ENCODE measurements at places on chromosomes 4 and X.

DNA sequence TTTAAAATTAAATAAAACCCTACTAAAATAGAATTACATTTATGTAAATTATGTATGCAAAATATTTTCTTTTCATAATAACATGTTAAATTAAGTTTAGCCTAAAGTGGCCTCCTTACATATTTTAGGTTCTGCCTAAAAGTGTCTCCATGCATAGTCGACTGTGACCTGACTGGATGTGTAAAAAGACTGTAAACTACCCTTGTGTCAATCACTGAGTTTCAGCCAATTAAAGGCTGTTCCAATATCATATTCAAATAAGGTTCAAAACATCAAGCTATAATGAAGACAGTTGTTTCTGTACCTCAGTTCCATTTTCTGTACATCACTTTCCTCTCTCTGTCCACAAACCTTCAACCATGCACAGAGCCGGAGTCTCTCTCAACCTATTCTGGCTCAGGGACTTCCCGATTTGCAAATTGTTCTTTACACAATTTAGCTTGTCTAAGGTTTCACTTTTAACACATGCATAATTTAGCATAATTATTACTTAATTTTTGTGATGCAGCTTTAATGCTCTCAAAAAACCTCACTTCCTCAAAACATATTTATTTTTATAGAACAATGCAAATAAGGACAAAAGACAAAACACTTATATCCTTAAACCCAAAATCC, 60.1 kb downstream of the SH3RF1 start:
- DNase-seq: no peak

- no peak for DNase-seq
Measured at GRCh38 chrX:134738986-134739740, 80.9 kb upstream of the PLAC1 start.

DNA sequence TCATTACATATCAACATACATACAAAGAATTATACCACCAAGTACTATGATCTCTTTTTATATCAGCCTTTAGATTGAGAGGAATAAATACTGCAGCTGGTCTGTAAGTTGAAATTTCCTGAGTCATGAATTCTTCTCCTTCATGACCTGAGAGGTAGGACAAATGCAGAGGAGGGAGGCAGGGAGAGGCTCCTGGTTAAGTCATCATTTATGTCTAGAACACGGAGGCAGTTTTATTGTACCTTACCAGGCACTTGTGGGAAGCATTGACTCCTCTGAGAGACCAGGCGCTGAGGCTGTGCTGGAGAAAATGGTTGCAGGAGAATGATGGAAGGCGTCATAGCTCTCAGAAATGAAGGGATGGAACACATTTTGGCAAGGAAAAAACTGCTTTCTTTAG, 12.5 kb upstream of the CASK start:
- DNase-seq: no peak

- no peak for DNase-seq
Measured at GRCh38 chr4:72205298-72205697, 173.5 kb downstream of the NPFFR2 start.

- DNase-seq: no peak
Measured at GRCh38 chrX:100685997-100686305, 42.0 kb downstream of the SRPX2 start.

- DNase-seq: no peak
Measured at GRCh38 chrX:21932292-21933002, 8.1 kb upstream of the SMS start.

- DNase-seq: no peak
Measured at GRCh38 chr4:122775987-122776836, 43.7 kb downstream of the BBS12 start.

- DNase-seq: no peak
Measured at GRCh38 chr4:139704915-139705485, 39.4 kb downstream of the MGST2 start.

GRCh38 chr4:47468706-47469365, 5.3 kb upstream of the COMMD8 start:
- no peak for DNase-seq

DNA sequence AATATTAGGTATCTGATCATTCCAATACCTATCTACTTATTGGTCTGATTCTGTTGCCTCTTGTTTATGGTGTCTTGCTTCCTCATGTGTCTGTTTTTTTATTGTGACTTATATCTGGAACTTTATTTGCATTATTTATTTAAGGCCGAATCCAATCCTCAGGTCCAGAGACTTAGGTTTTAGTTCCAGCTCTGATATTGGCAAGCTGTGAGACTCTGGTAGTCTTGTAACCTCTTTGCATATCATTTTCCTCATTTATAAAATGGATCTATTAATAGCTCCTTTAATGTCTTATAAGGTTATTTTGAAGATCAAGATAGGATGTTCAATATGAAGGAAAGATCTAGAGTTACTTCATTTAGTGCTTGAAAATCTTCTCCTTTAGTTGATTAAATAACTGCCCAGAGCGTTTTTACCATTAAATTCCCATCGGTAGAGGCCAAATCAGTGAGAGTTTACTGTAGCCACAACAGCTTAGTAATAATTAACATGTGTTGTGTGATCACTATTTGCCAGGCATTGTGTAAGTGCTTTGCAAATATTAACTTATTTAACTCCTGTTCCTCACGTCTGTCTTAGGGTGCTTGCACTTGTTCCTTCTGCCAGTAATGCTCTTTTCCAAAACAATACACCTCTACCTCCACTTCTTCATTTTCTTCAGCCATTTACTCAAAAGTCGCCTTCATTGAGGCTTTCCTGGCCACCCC, 82.2 kb downstream of the CC2D2A start:
- no peak for DNase-seq

- no peak for DNase-seq
Measured at GRCh38 chrX:10893366-10893765, 217.8 kb upstream of the HCCS start.

DNA sequence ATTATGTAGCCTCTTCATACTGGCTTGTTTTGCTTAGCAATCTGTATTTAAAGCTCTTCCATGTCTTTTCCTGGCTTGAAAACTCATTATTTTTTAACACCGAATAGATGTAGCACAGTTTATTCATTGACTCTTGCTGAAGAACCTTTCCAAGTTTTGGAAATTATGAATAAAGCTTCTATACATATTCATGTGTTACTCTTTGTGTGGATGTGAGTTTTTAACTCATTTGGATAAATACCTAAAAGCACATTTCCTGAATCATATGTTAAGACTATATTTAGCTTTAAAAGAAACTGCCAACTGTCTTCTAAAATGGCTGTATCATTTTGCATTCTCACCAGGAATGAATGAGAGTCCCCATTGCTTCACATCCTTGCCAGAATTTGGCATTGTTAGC, 2061.7 kb upstream of the AGA start:
- DNase-seq: no peak

- no peak for DNase-seq
Measured at GRCh38 chr4:108398316-108398715, 222.1 kb upstream of the RPL34 start.

GRCh38 chrX:81120258-81120935, 81.3 kb downstream of the HMGN5 start:
- no peak for DNase-seq

GRCh38 chr4:15006416-15007024, 4.2 kb downstream of the CPEB2 start:
- no peak for DNase-seq

DNA sequence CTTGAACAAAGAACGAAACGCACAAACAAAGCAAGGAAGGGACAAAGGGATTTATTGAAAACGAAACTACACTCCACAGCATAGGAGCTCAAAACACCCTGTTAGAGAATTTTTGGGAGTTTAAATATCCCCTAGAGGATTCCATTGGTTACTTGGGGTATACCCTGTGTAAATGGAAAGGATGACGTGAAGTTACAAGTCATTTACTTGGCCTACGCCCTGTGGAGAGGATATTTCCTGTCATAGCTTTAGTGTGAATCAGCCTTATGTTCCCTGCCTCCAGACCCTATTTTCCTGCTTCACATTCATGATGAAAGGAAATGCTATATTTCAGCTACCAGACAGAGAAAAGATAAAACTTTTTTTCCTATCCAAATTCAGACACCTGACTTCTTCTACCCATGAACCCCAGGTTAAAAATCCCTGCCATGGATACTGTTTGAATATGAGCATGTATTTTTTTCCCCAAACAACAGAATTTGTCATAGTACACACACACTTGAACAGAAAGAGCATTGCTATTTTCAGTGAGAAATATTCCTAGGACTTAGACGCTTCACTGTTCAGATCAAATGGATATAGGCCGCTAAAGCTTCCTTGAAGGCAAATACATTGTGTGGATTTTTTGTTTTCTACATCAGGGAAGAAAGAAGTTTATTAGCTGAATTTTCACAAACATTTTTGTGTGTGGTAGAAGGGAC, 20.4 kb downstream of the PIN4 start:
- no peak for DNase-seq

DNA sequence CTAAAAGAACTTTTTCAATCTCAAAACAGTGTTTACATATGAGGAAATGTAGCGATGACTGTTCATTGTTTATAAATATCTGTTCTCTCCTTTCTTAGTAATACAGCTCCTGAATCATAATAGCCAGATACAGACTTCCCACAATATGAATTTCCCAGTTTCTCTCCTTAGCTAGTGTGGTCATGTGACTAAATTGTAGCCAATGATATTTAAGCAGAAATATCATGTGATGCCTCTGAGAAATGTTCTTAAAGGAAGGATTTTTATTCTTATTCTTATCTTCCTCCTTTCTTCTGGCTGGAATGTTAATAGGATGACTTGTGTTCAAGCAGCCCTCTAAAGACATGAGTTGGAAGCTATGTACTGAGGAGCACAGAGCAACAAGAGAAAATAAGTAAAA, 383.7 kb upstream of the ATOH1 start:
- no peak for DNase-seq

DNA sequence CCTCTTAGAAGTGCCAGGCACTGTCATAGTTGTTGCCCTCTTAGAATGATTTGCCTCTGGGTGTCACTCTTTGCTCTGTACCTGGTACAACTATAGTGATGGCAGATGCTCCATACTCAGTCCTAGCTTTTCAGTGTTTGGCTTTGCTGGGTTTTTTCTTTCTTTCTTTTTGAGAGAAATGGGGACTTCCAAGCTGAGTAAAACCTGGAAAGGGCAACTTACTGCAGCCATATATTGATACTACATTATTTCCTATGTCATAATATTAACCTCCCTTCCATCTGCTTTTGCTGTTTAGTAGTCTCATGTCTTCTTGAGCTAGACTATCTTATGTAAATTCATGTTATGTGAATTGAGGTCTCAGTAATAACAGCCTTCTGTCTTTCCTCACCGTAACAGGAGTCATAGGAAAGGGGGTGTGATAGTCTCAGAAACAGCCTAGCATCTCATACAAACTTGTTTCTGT, 49.0 kb downstream of the NIPAL1 start:
- DNase-seq: no peak

DNA sequence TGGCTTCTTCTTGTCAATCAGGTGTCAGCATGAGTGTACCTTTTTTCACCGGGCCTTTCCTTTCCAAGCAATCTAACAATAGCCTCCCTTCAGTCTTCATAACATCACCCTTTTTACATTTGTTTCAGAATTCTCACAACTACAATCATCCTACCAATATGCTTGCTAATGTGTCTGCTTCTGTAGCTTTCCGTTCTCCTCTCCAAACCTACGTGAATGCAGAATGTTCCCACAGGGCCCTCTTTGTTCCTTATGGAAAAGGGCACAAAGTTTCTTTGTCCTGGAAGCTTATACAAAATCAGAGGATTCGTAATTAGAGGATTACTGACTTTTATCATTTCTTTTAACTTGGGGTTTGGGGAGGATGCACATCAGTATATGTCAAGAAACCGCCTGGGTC, 461.8 kb downstream of the CENPC start:
- no peak for DNase-seq

Measured in stimulated activated CD4-positive, alpha-beta T cell treated with anti-CD3 and anti-CD28 coated beads, Interleukin-1b, Interleukin-23, amount 100 ng/mL, for 1 hour (primary cell).